ENCODE measurements at places on chromosomes 16 and 17. TPM values are rescaled to one million over a fixed set of nuclear protein-coding genes. Genes with fewer than 3 reads are reported as not detected.

The TMEM170A gene
- total RNA-seq = 17.1 TPM

The HS3ST3B1 gene
- total RNA-seq = 0.99 TPM

The OXLD1 gene
- 18.1 TPM for total RNA-seq

DNA sequence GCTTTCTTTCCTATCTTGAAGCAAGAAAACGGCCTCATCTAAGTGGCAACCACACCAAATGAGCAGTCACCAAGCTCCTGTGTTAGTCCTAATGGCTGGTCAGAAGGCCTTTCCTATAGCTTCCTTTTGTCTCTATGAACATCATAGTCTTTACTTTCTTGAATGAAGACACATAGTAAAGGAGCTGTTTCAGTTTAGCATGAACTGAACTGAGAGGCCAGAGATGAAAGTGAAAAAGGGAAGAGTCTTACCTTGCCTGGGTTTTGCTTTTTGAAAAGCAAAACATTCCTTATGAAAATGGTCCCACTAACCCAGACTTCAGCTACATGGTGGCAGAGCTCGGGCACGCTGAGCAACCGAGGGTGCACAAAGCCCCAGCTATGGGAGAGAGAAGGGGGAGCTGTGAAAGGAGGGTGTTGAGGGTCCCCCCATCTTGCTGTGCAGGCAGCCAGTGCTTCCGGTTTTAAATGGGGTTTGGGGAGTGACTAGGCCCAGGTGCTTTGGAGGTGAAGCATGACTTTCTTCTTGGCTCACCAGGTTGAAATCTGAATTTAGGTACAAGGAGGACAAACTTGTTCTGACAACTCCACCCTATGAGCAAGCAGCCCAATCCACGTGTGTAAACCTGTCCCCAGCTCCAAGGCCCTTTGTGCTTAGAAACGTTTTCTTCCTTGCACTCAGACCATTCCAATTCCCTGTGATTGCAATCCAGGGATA, 9.1 kb upstream of the PSMC3IP start:
- H3K4me3 ChIP-seq = no peak overlapping the region
- no peak overlapping the region for H3K27ac ChIP-seq
- no peaks in the 10 kb centered on the region for H3K27me3 ChIP-seq

GRCh38 chr16:11256661-11257130, 692 bp upstream of the SOCS1 start:
- H3K27ac ChIP-seq = peak overlapping the region; percentile 92
- DNase-seq = peak; percentile 66
- H3K4me1 ChIP-seq = peaks cover 34% of the 10 kb centered on the region

DNA sequence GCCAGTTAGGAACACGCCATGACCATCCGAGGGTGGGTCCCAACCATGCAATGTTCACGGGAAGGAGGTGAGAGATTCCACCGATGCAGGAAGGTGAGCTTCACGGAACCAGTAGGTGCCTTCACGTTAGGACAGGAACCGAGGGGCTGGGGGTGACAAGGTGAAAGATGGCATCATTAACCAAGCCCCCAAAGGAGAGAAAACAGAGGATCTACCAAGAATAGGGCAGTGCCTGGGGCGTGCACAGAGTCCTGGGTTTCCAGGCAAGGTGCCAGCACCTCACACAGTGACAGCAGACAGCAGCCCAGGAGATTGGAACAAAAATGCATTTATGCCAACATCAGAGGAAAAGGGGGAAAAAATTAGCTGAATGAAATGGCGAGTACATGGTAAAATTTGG, 137.9 kb downstream of the GSG1L start:
- no peaks in the 10 kb centered on the region for H3K36me3 ChIP-seq
- H3K4me1 ChIP-seq = no peaks in the 10 kb centered on the region
- no peak overlapping the region for H3K4me3 ChIP-seq
- DNase-seq = no peak
- no peaks in the 10 kb centered on the region for H3K27me3 ChIP-seq

DNA sequence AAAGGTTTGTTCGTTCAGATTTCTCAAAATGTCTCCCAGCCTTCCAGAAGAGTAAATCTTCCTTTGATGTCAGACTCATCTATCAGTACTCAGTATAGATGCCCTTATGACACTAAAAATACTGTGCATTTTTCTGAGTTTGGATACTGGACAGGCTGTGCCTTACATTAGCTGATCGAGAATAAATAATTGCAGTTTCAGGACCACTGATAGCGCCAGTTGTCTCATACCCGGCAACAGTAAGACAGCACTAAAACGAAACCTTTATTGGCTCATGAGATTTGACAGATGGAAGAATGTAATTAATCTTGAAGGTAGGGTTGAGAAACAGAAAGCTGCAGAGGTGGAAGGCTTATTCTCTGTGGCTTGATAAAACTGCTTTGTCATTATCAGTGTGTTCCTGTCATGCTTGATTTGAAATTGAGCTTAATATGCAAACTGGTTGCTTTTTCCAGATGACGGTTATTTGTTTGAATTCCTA, 1.2 kb downstream of the ATP6V0A1 start:
- H3K27me3 ChIP-seq = no peaks in the 10 kb centered on the region
- peaks cover 32% of the 10 kb centered on the region for H3K4me1 ChIP-seq
- no peak overlapping the region for H3K4me3 ChIP-seq
- DNase-seq = no peak
- H3K36me3 ChIP-seq = peaks cover 4% of the 10 kb centered on the region
- H3K27ac ChIP-seq = peak overlapping the region; percentile 80

DNA sequence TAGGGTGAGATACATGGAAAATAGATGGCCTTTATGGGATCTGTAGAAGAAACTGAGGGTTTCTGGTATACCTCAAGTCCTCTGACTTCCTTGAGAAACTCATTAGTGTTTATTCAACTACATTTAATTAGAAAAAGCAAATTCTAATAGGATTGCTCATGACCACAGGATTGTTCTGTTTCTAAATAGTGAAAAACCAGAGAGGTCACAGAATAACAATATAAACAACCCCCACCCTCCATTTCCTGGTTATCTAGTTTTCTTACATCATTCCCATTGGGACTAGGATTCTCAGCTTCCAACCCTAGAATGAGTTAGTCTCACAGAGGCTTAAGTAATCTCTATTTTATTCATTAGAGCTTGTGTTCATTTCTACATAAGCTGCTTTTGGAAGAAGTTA, 30.0 kb downstream of the SF3B3 start:
- DNase-seq = no peak
- no peaks in the 10 kb centered on the region for H3K4me1 ChIP-seq
- H3K4me3 ChIP-seq = no peak overlapping the region
- H3K27ac ChIP-seq = no peak overlapping the region
- peaks cover 60% of the 10 kb centered on the region for H3K36me3 ChIP-seq

DNA sequence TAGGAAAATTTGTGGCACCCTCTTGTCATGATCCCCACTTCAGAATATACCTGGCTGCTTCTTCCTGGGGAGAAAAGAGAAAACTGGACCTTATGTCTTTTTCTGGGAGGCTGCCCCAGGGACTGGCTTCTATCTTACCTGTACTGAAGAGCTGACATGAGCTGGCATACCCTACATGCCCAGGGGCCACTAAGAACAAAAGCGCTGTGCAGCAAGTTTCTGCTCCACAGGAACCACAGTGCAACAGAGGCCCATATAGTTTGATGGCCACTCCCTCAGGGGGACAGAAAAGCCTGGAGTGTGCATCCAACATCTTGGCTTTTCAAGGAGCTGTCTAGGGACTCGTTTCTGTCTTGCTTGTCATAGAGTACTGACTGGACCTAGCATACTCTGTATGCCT, 96.8 kb upstream of the NACA2 start:
- H3K27me3 ChIP-seq = no peaks in the 10 kb centered on the region
- no peak overlapping the region for H3K27ac ChIP-seq
- DNase-seq = no peak
- no peak overlapping the region for H3K4me3 ChIP-seq
- no peaks in the 10 kb centered on the region for H3K36me3 ChIP-seq
- no peaks in the 10 kb centered on the region for H3K4me1 ChIP-seq

GRCh38 chr16:58195771-58196170, 2.1 kb downstream of the CSNK2A2 start:
- H3K27ac ChIP-seq = no peak overlapping the region
- H3K4me1 ChIP-seq = peaks cover 18% of the 10 kb centered on the region
- no peaks in the 10 kb centered on the region for H3K36me3 ChIP-seq
- no peak overlapping the region for H3K4me3 ChIP-seq

- H3K27me3 ChIP-seq = no peaks in the 10 kb centered on the region
- H3K27ac ChIP-seq = peak overlapping the region; percentile 4
- no peak for DNase-seq
- peaks cover 46% of the 10 kb centered on the region for H3K4me1 ChIP-seq
- H3K4me3 ChIP-seq = no peak overlapping the region
- H3K36me3 ChIP-seq = no peaks in the 10 kb centered on the region
These were observed 33.0 kb downstream of the USP10 start for GRCh38 chr16:84732674-84733352.

Measured in body of pancreas (tissue), 4 donors.